ENCODE measurements at places on chromosomes 2 and 18.

GRCh38 chr18:21000667-21001066, 110.9 kb downstream of the ROCK1 start:
- H3K27ac ChIP-seq: no peak overlapping the region
- no peaks in the 10 kb centered on the region for H3K27me3 ChIP-seq
- no peak for DNase-seq
- H3K36me3 ChIP-seq: peaks cover 40% of the 10 kb centered on the region
- H3K4me1 ChIP-seq: no peaks in the 10 kb centered on the region

DNA sequence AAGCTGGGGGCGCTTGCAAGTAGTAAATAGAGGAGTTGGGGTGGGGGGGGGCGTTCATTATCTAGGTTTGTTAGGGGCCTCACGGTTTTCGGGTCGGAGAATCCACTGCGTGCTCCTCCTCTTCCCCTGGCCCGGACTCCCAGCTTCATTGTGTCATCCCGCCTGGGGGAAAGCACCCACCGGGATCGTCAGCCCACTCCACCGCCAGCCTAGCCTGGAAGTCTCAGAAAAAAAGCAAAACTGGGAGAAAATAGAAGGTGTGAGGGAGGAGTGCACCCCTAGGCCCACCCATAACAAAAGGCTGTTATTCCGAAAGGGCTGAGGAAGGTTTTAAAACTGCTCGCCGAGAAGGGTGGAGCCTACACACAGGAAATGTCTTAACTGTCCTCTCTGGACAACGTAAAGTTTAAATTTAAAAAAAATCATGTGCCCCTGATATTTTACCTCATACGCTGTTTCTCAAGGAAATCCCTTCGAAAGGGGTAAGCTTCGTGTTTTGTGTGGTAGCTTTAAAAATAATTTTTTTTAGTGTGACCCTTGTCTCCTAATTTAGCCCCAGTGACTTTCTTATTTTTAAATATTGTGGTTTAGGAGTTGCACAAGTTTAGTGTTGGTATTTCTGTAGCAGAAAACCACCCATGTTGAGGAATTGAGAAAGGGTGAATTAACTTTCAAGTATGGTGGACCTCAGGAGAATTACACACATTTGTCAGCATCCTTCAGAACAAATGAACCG, 104.2 kb downstream of the SPTBN1 start:
- H3K36me3 ChIP-seq: peaks cover 3% of the 10 kb centered on the region
- H3K27ac ChIP-seq: peak overlapping the region; percentile 95
- no peaks in the 10 kb centered on the region for H3K27me3 ChIP-seq
- peak overlapping the region; percentile 59 for H3K4me3 ChIP-seq
- H3K4me1 ChIP-seq: peaks cover 35% of the 10 kb centered on the region

- no peak overlapping the region for H3K27ac ChIP-seq
- DNase-seq: no peak
- no peaks in the 10 kb centered on the region for H3K27me3 ChIP-seq
- no peaks in the 10 kb centered on the region for H3K4me1 ChIP-seq
These were observed 86.5 kb upstream of the SEC11C start for GRCh38 chr18:59052965-59053820.

- H3K27me3 ChIP-seq: no peaks in the 10 kb centered on the region
- peaks cover 27% of the 10 kb centered on the region for H3K36me3 ChIP-seq
- H3K27ac ChIP-seq: no peak overlapping the region
- no peak overlapping the region for H3K4me3 ChIP-seq
- peaks cover 4% of the 10 kb centered on the region for H3K4me1 ChIP-seq
- DNase-seq: no peak
These were observed 23.9 kb downstream of the WDFY1 start for GRCh38 chr2:223921204-223921603.

GRCh38 chr2:71122387-71123298, 7.4 kb downstream of the MCEE start:
- H3K27me3 ChIP-seq: no peaks in the 10 kb centered on the region
- H3K36me3 ChIP-seq: peaks cover 16% of the 10 kb centered on the region
- H3K4me1 ChIP-seq: no peaks in the 10 kb centered on the region
- DNase-seq: no peak
- no peak overlapping the region for H3K4me3 ChIP-seq

- peaks cover 7% of the 10 kb centered on the region for H3K4me1 ChIP-seq
- H3K27ac ChIP-seq: no peak overlapping the region
These were observed 7.7 kb upstream of the KCNE4 start for GRCh38 chr2:223044092-223044836.

Data from RWPE2 (cell line).